ENCODE measurements at places on chromosomes 2 and 18.

DNA sequence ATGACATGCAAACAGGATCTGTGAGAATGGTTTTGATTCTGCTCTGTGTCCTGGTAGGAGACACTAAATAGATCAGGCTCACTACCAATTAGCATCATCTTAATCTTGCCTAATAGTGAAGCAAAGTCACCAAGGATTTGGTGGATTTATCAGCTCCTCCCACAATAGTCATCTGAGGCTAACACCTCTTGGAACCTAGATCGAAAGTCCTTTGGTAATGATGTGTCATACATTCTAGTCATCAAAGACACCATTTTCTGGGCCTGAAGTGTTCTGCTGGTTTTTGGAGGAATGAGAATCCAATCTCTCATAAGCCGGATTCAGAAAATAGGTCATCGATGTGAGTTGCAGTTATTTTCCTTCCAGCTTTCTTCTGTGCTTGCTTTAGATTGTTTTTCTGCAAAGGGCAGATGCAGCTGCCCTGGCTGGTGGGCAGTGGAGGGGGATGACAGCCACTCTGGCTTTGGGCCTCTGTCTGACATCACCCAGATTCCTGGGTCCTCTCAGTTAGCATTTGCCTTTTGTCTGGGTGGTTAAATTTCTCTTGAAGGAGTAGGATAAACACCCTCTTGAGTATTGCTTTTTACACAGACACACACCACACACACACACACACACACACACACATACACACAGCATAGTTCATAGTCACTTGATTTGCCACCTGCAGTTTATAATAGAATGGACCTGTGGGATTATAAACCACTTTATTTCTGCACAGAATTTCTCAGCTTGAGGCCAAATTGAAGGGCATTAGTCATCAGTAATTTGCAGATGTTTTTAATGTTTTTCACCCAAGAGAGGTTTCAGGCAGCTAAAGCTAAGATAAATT lies at the start of gene MYO3B:
Gene MYO3B (plus strand): TSS at position 198 of the 832 bp plus-strand sequence. CDS start 141 bp downstream, at position 339.
- DNase-seq, result peak; percentile 25

- DNase-seq, result no peak
Measured at GRCh38 chr2:230131366-230131765, 62.6 kb upstream of the SLC16A14 start.

- no peak for DNase-seq
Measured at GRCh38 chr2:118833716-118834439, 13.6 kb downstream of the EN1 start.

- DNase-seq, result no peak
Measured at GRCh38 chr2:48874282-48874681, 118.8 kb upstream of the LHCGR start.

DNA sequence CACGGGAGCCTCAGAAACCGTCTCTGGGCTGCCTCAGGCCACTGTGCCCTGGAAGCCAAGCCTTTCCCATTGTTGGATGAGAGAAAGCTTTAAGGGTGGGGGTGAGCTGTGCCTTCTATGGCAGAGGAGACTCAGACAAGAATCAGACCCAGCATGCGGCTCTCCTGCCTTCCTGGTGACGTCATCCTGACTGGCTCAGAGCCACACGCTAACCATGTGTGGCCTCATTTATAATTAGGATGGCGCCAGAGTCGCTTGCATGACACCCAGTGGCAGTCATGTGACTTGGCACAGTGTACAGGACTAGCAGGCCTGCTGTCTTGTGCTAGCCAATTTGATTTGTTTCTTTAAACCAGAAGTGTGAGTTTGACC lies 99.1 kb downstream of the SH3BP4 start:
- DNase-seq, result peak; percentile 93

GRCh38 chr2:237782181-237782580 lies 16.4 kb upstream of the RBM44 start:
- no peak for DNase-seq

DNA sequence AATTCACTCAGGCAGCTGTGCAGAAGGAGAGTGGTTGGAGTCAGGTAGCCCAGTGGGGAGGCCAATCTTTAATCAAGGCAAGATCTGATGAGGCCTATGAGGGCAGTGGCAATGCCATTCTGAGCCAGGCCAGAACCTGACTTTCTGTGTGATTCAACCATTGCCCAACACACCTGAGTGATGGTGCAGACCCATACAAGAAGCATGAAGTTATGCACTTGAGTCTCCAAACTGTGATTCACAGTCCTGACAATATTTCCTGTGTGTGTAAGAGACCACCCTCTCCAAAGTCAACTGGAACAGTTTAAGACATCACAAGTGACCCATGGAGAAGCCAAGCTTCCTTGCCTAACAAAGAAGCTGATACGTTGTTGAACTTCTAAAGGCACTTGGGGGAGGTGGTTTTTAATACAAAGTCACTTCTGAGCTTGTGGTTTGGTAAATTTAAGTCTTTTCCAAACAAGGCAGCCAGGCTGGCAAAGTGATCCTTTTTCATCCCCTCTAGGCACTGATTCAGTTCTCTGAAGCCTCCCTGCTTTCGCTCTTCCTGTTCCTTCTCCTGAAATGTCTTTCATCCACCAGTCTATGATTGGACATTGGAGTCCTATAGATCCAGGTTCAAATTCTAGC lies 49.0 kb downstream of the VSNL1 start:
- no peak for DNase-seq

DNA sequence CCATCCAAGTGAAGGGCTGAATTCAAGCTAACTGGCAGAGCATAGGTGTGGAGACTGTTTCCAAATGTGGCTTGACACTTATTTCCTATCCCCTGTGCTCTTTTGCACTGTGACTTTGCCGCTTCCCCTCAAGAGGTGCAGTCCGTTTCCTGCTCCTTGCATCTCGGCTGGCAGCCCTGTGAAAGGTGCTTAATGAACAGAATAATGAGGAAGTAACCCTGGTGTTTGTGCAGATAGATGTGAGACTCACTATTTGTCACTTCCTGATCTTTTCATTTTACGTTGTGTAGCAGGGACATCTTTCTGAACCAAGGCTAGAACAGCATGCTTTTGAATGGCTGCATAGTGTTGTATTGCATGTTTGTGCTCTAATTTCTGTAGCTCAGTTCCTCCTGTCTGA lies 60.8 kb downstream of the CEP192 start:
- no peak for DNase-seq

- DNase-seq, result no peak
Measured at GRCh38 chr18:59180150-59180845, 39.7 kb upstream of the GRP start.

DNA sequence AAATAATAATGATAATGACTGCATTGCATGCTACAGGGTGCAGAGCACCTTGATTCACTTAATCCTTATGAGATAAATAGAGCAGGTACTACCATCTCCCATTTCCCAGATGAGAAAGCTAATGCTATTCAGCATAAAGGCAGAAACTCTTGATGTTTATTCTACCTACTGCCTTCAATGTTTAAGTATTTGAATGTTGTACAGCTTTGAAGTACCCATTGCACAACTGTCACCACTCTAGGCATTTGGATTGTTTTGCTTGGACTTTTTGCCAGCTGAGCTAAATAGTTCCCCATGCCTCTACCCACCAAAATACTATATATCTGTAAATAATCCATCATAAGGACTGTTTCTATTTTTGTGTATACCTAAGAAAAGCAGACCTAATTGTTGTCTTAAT lies 7.7 kb upstream of the MXD1 start:
- DNase-seq, result no peak

DNA sequence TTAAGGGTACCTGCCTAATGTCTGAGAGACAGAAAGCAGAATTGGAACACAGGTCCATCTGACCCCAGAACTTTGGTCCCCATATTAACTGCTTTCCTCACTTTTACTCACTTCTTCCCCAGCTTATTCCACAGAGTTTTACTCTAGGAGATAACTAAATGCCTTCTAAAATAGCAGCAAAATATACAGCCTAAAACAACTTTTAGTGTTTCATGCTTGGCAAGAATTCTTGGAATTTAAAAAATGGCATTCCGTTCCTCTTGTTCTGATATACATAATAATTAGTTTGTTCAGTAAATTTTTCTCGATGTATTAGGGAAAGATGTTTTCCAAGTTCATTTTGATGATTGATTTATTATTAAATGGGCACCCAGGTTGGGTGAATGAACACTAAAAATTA lies 151.9 kb downstream of the FHOD3 start:
- DNase-seq, result no peak

DNA sequence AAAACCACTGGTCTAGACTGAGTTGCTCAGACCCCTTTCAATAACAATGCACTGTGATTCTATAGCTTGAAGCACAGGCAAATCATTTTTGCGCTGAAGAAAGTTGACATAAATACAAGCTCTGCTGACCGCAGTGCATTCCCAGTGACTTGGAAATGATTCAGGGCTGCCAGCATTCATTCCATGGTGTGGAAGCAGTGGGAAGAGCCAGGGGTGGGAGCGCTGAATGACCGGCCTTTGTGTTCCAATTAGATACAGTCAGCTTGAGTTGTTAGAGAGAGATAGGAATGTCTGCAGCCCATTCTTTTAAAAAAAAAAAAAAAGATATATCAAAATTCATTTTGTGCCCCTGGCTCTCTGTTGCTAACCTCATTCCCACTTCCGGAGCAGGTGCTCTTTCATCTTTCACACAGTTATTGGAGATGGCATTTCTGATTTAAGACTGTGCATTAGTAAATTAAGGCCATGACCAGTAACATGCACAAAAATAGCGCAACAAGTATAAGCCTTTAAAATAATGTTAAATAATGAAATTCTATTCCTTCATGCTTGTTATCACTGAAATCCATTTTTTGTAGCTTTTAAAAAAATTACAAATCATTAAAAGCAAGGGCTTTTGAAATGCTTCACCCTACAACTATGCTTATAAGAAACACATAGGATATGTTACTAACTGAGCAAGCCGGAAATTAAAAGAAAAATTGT lies 59.4 kb upstream of the CTLA4 start:
- no peak for DNase-seq

DNA sequence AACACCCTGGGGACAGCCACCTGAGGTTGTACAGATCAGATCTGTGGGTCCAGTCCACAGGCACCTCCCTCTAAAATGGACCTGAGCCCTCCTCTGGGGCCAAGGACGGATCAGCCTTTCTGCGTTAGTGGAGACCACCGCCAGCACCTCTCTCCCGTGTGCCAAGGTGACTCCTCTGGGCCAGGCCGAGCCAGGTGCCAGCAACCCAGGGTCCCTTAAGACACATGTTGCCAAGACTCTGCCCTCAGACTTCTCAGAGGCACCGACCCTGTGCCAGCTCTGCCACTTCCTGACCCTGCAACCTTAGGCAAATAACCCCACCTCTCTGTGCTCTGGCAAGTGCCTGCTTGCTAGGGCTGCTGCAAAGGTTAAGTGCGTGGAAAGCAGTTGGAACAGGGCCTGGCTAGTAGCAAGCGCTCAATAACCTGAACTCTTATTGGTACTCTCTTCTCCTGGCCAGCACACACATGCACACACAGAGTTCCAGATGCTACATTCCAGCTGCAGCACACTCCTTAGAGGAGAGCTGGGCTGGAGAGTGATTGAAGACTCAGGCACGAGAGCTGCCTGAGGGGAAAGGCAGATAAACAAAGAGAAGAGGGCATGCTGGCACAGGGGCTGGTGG lies 105.6 kb downstream of the TNS1 start:
- no peak for DNase-seq

GRCh38 chr2:23249348-23249747 lies 135.6 kb upstream of the KLHL29 start:
- DNase-seq, result no peak

DNA sequence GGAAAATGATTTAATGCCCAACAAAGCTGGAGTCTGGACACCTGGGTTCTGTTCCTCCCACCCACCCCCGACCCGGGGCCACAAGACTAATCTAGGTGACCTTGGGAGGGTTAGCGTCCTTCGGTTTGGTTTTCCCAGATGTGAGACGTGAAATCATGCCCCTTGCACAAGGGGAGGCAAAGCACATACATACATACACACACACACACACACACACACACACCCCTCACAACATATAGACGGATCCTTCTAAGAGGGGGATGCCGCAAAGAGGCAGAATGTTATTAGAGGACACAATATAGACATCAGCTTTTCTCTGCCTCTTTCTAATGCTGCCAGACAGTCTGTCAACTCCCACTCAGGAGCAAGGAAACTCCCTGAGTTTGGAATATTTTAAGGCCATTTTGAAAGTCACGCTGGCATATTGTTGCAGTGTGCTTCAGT lies 616 bp upstream of the RBMS1 start:
- DNase-seq, result no peak

- no peak for DNase-seq
Measured at GRCh38 chr2:45759310-45759851, 107.9 kb downstream of the PRKCE start.

- DNase-seq, result no peak
Measured at GRCh38 chr2:200226451-200227426, 79.8 kb upstream of the SPATS2L start.

DNA sequence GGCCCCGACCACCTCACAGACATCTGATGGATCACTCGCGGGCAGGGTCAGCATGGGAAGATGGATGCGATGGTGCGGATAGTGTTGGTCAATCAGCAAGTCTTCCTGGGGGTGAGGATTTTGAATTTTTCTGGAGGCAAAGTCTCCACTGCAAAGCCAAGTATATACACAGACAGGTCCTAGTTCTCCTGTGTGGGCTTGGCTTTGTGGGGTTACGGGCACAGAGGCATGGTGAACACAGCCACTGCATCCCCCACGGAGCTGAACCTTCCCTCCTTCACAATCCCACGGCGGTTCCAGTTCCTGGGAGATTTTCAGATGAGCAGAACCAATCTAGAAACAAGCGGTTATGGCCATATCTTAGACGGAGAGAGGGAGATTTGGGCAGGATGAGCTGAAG lies 35.8 kb downstream of the CNGA3 start:
- DNase-seq, result no peak

DNA sequence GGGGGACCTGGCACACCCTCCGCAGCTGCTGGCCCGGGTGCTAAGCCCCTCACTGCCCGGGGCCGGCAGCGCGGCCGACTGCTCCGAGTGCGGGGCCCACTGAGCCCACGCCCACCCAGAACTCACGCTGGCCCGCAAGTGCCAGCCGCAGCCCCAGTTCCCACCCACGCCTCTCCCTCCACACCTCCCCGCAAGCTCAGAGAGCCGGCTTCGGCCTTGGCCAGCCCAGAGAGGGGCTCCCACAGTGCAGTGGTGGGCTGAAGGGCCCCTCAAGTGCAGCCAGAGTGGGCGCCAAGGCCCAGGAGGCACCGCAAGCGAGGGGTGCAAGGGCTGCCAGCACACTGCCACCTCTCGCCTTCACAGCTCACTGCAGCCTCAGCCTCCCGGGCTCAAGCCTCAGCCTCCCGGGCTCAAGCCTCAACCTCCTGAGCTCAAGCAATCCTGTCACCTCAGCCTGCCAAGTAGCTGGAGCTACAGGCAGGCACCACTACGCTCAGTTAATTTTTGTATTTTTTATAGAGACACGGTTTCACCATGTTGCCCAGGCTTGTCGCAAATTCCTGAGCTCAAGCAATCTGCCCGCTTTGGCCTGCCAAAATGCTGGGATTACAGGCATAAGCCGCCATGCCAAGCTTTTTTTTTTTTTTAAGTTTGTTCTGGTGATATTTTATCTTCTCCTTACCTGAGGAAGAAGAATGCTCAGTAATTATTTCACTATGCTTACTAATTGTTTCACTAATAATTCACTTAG lies 71.7 kb upstream of the CDCA7 start:
- no peak for DNase-seq

- DNase-seq, result no peak
Measured at GRCh38 chr2:232501331-232501771, 13.7 kb upstream of the ECEL1 start.
